ENCODE measurements at places on chromosomes 7 and 10.

- DNase-seq, result no peak
Observed at GRCh38 chr10:118729641-118730258, 25.0 kb downstream of the CACUL1 start.

DNA sequence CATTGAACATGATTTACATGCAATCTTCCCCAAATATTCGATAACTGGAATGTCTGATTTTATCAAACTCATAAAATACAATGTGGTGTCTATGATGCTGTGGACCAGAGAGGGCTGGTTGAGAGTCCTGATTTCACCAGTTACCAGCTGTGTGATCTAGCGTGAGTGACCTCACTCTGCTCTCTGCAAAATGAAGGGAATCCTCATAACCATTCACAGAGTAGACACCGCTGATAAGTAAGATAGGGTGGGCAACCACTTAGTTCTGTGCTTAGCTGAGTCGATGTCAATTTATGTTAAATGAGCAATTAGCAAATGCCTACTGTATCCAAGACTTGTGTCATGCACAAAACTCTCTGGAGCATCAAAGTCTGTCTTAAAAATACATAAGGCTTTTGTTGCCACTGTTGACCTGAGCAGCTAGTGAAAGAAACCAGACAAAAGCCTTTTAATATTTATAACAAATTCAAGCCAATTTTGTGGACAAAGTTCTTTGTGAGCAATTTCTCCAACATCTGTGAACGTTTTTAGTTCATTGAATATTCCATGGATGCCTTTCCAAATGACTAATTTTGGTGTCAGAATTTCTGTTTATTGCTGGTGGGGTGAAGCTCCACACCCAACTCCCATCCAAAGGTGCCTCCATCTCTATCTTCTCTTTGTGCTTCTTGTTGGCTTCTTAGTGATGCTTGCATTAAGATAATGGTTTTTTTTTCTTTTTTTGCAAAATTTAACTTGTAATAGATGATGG lies 314.2 kb downstream of the ADRA2A start:
- no peak for DNase-seq

DNA sequence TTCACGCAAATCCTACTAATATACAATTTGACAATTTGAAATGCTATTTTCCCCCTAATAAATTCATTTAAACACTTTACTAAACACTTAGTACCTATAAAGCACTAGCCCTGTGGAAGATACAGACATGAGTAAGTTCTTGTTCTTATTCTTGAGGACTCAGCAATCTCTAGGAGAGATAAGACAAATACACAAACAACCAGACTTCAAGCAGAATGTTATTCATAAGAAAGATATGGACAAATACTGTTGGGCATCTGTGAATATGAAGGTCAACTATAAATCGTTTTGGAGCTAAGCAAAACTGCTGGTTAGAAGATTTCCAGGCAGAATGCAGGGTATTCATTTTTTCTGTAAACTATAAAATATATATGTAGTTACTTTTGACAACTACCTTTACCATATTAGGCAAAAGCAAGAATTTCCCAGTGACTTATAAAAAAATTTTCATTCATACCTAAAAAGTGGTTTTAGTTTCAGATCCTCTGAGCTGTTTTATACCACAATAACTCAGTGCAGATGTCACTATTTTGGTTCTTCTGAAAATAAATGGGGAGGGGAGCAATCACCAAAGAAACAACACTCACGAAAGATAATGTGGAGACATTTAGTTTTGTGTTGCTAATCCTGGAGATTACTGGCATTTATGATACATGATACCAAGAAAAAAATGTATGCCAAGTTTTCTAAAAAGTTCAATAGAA lies 3.8 kb downstream of the VPS41 start:
- DNase-seq, result no peak

DNA sequence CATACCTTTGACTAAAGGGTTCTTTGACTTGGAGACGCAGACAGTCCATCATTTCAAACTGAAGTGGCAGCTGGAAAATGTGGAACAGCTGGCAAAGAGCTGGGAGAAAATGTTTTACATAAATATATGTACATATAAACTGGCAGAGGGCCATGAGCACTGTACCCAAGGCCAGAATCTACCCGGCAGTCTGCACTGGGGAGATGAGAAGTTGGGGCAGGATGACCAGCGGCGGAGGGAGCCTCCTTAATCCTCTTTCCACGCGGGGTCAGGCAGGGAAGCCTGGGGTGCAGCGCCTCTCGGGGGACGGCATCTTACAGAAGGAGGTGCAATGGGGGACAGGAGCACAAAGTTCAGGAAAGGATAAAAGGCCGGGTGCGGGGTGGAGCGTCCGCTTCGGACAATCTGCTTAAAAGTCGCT lies 1.3 kb downstream of the GLI3 start:
- DNase-seq, result no peak

- no peak for DNase-seq
Observed at GRCh38 chr10:3215153-3215775, 42.7 kb upstream of the PITRM1 start.

DNA sequence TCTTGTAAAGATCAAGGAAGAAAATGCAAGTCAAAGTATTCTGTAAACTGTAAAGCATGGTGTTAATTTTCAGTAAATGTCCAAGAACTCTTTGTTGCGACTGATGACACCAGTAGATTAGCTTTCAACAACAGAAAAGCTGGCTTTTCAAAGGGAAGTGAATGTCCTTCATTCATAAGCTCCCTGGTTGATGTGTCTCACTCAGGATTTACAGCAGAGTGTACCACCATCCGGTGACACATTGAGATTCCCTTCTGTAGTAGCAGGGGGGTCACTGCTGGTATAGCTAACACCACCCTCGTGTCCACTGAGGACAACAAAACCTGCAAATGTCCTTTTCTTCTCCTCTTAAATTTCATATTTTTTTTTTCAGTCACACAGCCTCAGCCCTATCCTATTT lies 253.4 kb downstream of the SORCS1 start:
- DNase-seq, result no peak

- no peak for DNase-seq
Observed at GRCh38 chr10:90968328-90969081, 47.6 kb upstream of the ANKRD1 start.

- DNase-seq, result no peak
Observed at GRCh38 chr10:13633689-13634088, 46.9 kb downstream of the PRPF18 start.

DNA sequence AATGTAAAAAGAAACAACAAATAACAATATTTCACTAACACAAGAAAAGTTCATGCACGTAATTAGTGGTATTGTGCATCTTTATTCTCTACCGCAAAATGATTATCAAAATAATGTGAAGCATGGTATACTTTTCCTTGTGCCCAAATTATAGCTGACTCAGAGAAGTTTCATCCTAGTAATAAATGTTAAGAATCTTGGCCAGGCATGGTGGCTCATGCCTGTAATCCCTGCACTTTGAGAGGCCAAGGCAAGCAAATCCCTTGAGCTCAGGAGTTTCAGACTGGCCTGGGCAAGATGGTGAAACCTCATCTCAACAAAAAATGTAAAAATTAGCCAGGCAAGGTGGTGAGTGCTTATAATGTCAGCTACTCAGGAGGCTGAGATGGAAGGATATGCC lies 105.0 kb downstream of the KMT2C start:
- DNase-seq, result no peak

- no peak for DNase-seq
Observed at GRCh38 chr7:23662124-23662983, 17.6 kb upstream of the FAM221A start.

DNA sequence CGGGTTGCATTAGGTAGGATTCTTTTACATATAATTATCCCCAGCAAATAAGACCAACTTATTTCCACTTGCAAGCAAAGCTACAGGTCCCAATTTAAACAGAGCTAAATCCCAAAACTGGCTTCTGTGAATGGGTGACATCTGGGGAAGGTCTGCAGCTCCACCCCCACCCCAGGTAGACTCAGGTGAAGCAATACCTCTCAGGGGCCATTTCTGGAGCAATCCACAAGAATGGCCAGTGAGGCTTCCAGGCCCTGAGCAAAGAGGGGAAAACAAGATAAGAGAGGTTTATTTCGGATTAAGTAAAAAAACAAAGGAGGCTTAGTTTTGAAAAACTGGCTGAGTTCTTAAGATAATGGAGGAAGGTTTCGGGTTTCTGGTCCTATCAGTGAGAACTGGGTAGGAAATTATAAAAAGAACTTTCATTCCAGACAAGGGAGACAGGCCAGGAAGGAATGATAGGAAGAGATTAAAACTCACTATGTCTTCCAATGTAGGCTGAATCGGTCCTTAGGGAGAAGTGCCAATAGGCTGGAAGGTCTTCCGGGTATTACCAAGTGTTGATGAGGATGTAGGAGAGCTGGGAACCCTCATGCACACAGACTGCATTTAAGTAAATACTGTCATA lies 25.4 kb downstream of the SH3PXD2A start:
- no peak for DNase-seq

- no peak for DNase-seq
Observed at GRCh38 chr10:34707656-34708055, 107.4 kb downstream of the PARD3 start.

GRCh38 chr10:111298031-111298430 lies 221.2 kb downstream of the ADRA2A start:
- no peak for DNase-seq

GRCh38 chr10:78313636-78314035 lies 280.0 kb downstream of the RPS24 start:
- DNase-seq, result no peak

GRCh38 chr10:132414402-132415016 lies 17.5 kb downstream of the PWWP2B start:
- DNase-seq, result no peak

DNA sequence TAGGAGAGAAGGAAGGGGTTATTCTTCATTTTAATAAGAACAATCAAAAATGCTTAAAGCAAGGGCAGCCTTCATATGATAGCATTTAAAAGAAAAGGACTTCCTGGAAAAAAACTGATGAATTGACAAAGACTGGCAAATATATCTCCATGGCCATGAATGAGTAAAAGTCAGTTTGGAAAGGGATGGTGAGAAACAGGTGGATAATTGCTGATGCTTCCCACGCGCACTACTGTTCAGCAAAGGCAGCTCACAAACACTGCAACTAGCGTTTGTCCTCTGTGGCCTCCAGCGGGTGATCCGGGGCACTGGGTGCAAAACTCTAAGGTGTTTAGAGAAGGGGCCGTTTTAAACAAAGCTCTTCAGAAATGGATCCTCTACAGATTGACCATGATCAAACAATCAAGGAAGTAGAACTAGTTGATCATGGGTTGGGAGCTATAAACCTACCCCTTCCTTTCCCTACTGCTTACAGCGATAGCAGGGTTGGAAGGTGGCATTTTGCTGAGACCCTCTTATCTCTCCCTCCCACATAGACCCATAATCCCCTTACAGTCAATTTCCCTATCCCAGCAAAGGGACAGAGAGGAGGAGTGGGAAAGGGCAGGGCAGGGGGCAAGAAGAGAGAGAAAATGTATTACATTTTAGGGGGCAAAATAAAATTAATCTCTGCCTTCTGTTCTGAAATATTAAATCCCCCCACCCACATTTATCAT lies 53.8 kb downstream of the SMURF1 start:
- DNase-seq, result no peak

DNA sequence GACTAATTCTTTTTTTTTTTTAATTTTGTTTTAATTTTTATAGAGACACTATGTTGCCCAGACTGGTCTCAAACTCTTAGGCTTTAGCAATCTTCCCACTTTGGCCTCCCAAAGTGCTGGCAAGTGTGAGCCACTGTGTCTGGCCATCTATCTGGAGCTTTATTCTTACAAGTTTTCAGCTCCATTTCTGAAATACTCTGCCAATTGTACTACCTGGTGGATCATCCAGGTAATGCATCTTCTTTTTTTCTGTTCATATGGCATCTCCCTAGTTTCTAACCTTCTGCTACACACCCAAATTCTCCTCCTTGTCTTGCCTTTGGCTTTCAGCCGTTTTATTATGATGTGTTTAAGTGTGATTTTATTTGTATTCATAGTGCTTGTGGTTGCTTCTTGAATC lies 40.2 kb downstream of the ZNF365 start:
- DNase-seq, result no peak

DNA sequence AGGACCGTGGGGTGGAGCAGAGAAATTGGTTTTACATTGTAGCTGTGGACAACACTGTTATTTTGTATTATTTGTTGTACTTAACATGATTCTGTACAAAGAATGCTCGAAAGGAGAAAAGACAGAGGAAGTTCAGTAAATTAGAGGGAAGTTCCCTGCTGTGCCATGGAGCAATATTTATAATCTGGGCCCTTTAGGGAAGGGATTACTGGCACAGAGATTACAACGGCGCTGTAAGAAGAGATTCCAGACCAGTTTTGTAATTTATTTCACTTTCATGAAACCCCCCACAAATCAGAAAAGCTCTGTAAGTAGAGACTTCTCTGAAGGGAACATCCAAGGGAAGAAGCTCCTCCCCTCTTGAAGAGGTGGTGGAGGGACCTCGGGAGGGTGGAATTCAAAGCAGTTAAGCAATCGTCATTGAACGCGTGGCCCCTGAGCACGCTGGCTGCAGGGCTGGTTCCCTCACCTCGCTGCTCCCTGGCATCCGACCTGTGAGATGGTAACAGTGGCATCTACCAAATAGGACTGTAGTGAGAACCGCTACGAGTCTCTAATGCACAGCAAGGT lies 113.5 kb downstream of the KLF6 start:
- no peak for DNase-seq

DNA sequence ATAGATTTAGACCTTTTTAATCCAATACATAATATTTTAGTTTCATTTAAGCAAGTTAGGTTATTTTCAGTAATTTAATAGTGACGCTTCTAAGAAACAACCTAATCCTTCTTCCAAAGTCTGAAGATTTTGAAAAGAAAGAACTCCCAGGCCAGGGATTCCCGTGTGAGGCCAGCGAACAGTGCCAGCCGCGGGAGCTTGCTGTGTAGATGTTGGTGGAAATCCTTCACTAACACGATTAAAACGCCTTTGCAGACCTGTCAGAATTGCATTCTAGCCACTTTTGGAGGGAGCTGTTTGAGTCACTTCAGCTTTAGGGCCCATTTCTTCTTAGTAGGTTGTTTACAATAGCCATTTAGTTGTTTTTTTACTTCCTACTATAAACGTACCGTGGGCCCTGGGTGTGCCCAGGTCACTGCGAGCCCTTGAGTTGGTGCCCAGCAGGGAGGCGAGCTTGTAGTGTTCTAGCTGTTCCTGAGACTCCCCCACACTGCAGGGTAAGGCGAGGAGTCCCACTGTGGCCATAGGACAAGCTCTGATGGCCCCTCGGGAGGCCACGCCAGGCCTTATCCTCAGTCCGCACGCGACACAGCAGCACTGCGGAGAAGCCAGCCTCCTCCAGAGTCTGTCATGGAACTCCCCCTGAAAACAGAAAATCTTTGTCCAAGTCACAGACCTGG lies 32.3 kb downstream of the PPP2R2D start:
- DNase-seq, result no peak

All from anterior cingulate cortex (tissue), 58 donors.